Fibroblast of mammary gland (primary cell): ENCODE measurements at places on chromosomes 7 and 10.

- DNase-seq: no peak
Observed at GRCh38 chr10:127932521-127933270, 25.8 kb downstream of the PTPRE start.

DNA sequence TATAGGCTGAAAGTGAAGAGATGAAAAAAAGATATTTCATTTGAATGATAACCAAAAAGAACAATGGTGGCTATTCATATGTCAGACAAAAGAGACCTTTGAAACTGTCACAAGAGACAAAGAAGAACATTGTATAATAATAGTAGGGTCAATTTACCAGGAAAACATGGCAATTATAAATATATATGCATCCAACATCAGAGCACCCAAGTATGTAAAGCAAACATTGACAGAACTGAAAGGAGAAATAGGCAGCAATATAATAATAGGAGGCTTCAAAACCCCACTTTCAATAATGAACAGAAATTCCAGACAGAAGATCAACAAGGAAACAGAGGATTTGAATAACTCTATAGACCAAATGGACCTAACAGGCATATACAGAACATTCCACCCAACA, 876.2 kb downstream of the GRID1 start:
- no peak for DNase-seq

DNA sequence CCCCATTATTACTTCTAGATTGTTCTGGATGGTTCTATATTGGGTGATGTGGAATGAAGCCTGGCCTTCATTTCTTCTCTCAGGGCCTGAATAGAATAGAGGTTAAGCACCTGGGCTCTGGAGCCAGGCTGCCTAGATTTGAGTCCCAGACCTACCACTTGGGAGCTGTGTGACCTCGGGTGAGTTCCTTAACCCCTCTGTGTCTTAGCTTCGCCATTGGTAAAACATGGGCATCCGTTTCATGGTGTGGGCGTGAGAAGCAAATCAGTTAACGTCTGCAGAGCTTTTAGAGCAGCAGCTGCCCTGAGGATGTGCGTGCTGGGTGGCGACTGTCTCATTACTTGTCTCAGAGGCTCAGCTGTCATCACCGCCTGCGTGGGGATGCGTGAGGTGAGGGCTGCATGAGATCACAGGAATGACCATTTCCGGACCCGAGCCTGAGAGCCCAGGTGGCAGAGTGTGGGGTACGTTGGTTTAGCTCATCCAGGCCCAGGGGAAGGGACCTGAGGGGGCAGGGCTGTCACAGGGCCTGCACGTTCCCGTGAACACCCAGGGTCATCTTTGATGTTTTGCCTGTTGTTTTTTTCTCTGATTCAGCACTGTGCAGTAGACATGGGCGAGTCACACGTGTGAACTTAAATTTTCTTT, 9.7 kb downstream of the AGAP3 start:
- peak; percentile 57 for DNase-seq

GRCh38 chr7:87110778-87111177, 41.5 kb upstream of the DMTF1 start:
- peak; percentile 58 for DNase-seq

DNA sequence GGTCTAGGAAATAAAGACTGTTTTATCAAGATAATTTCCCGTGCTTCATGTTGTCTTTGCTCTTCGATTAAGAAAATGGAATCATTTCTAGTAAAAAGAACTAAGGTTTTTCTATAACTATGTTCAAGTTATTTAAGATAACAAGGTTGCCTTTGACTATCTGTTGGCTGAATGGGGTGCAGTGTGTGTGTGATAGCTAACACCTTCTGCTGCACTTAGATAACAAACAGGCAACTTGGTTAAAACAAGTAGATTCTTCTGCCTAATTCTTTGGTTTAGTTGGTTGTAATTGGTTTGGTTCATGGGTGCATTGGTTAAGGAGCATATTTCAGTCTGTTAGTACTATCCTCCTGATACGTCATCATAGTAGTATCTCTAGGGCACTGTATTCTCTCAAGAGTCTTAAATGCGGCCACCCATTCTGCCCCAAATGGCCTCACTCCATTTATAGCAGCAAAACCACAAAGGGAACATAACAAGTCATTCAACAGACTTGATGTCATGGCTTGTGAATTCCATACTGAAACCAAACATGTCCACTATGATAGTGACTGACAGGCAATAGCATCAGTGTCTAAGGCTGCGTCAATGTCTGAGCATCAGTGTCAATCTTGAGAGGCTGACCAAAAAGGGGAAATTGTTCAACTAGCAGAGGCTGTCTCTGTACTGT, 55.7 kb downstream of the CCDC3 start:
- no peak for DNase-seq

- DNase-seq: peak; percentile 35
Observed at GRCh38 chr10:61847640-61848039, 53.9 kb upstream of the ARID5B start.

GRCh38 chr7:18241543-18242231, 214.0 kb upstream of the PRPS1L1 start:
- DNase-seq: no peak

DNA sequence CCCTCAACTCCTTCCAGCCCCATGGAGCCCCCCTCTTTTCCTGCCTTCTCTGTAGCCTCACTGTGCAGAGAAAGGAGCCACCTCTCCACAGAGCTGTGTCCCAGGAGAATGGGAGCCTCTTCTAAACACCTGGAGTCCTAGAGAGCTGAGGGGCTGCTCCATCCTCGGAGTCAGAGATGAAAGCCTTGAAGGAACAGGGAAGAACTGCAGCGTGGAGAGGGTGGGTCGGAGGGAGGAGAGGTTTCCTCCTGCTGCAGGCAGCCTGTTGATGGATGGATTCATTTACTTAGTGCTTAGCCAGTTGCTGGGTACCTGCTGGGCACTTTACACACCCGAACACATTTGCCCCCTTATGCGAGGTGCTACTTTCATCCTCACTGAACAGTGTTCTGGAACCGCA, 39.0 kb downstream of the C10orf120 start:
- DNase-seq: no peak
